Aortic smooth muscle cell (primary cell): ENCODE measurements at places on chromosomes 4 and X. TPM values are rescaled to one million over a fixed set of nuclear protein-coding genes. Genes with fewer than 3 reads are reported as not detected.

CT45A9 gene
- not detected in 2 replicates for total RNA-seq

MTCP1 gene
- total RNA-seq, result 30.0 and 33.4 TPM in 2 replicates

SPOCK3 gene
- total RNA-seq, result 1.1 and 1.5 TPM in 2 replicates

MAOB gene
- 0.13 and 0.19 TPM in 2 replicates for total RNA-seq

ZMAT1 gene
- total RNA-seq, result 1.3 and 1.7 TPM in 2 replicates
